RPMI8226 (cell line): ENCODE measurements at places on chromosomes 4 and X.

GRCh38 chr4:112060212-112060611, 85.0 kb upstream of the FAM241A start:
- DNase-seq = peak; percentile 7

GRCh38 chr4:145287351-145287750, 107.0 kb upstream of the OTUD4 start:
- DNase-seq = no peak

- peak; percentile 18 for DNase-seq
Measured at GRCh38 chr4:28686618-28687017, 1826.0 kb downstream of the STIM2 start.

DNA sequence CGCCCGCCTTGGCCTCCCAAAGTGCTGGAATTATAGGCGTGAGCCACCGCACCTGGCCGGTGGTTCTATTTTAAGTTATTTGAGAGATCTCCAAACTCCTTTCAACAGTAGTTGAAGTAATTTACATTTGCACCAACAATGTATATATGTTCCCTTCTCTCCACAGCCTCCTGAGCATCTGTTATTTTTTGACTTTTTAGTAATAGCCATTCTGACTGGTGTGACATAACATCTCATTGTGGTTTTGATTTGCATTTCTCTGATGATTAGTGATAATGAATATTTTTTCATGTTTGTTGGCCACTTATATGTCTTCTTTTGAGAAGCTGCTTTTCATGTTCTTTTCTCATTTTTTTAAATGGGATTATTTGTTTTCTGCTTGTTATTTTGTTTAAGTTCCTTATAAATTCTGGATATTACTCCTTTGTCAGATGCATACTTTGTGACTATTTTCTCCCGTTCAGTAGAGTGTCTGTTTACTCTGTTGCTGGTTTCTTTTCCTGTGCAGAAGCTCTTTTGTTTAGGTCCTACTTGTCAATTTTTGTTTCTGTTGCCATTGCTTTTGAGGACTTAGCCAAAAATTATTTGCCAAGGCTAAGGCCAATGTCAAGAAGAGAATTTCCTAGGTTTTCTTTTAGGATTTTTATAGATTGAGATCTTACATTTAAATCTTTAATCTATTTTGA, 213.2 kb downstream of the ARHGAP24 start:
- no peak for DNase-seq

GRCh38 chr4:17397611-17398010, 114.3 kb downstream of the QDPR start:
- DNase-seq = no peak

GRCh38 chr4:177246641-177247584, 62.8 kb upstream of the NEIL3 start:
- no peak for DNase-seq

GRCh38 chrX:103376118-103376978, at the start of gene BEX3:
TSS of gene BEX3 (plus strand) at chrX:103376538. CDS start at chrX:103377522, 984 bp downstream.
- no peak for DNase-seq
